ENCODE measurements at places on chromosomes 5 and 9. TPM values are rescaled to one million over a fixed set of nuclear protein-coding genes. Genes with fewer than 3 reads are reported as not detected.

Gene LTC4S
- 18.6 TPM for polyA plus RNA-seq

Gene POLR3G
- 0.52 TPM for polyA plus RNA-seq

Gene MIER3
- 4.3 TPM for polyA plus RNA-seq

Gene PCDHB12
- 0.72 TPM for polyA plus RNA-seq

Gene ARSI
- polyA plus RNA-seq = 0.25 TPM

Gene SPZ1
- not detected for polyA plus RNA-seq

Gene SHB
- 14.5 TPM for polyA plus RNA-seq

Gene SLC25A2
- polyA plus RNA-seq = 0.14 TPM

Gene KIF4B
- not detected for polyA plus RNA-seq

Gene PCDHGB1
- polyA plus RNA-seq = 1.3 TPM

- DNase-seq = no peak
Measured at GRCh38 chr9:17813798-17814197, 234.9 kb downstream of the SH3GL2 start.

- DNase-seq = no peak
Measured at GRCh38 chr9:111050819-111051218, 12.5 kb upstream of the LPAR1 start.

DNA sequence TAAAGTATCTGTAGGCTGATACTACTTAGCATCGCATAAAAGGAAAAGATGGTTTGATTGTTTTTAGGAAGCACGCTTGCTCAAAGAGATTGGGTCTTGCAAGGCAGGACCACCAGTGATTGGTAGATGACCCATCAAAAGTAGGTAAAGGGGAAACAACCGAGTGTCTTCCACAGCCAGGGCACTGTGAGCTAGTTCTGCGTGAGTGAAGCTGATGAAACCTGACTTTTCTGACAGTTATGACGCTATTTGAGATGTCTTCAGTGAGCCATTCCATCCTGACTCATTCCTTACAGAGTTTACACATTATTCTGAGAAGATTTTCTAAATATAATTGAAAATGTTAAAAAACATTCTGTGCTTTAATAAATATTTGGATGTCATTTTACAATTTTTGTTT, 49.7 kb downstream of the BASP1 start:
- DNase-seq = no peak

DNA sequence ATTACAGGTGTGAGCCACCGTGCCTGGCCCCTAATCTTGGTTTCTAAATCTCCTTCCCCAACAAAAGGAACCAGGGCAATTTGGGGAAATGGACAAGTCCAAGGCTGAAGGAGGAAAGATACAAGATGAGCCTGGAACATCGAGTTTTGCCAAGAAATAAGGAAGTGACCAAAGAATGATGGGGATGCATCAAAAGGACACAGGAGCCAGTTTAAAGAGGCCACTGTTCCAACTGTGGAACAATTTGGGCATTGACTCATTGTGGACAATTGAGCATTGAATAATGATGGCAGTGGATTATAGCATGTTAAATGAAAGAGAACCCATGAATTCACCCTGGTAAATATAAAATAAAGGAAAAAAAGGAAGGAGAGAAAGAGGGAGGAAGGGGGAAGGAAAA, 47.5 kb downstream of the DUSP1 start:
- no peak for DNase-seq

GRCh38 chr5:176770431-176770830, 39.9 kb upstream of the UNC5A start:
- no peak for DNase-seq

DNA sequence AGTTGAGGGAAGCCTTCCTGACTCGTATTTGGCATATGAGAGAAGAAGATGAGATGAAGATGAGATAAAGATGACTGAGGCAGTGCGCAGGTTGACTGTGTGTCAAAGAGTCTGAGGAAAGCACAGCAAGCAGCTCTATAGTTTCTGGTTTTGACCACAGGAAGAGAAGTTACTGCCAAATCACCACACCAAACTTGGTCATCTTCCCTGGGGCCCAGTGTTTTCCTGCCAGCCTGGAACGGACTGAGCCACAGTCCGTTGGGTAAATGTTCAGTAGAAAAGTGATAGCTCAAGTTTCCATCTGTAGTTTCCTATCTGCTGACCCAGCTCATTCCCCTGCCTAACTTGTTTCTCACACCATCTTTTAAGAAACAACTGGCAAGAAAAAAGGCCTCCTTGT, 80.7 kb upstream of the ADAMTS19 start:
- DNase-seq = no peak

DNA sequence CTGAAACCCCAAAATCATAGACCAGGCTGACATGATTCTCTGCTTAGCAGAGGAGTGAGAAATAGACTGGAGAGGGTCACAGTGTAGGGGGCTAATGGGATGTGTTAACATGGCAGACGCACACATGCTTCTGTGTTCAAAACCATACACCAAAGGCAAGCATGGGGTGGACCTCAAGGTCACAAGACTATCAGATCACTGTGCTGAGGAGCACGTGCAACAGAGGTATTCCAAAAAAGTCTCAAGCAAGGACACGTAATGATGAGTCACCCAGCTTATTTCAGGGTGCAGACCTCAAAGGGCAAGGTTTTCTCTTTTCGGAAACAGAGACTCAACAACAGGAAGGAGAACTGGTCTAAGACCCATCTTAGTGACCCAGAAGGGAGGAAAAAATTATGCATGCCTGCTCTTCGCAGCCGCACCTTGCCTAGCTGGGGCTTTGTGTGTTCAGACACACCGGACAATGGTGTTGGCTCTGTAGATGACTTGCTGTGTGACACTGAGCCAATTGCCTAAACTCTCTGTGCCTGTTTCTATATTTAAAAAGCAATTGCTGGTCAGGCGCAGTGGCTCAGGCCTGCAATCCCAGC, 20.3 kb downstream of the WHRN start:
- no peak for DNase-seq

DNA sequence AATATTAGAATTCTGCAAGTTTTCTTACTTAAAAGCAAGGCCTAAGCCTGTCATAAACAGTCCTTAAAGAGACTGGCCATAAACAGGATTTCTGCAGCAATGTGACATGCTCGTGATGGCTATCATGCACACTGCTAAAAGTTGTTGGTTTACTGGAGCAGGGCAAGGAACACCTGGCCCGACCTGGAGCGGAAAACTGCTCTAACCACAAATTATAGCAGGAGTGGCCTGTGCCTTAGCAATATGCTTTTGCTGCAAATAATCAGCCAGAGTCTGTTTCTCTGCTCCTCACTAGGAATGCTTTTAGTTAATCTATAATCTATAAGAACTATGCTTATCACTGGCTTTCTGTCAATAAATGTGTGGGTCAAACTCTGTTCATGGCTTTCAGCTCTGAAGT, 322.9 kb upstream of the RPS23 start:
- no peak for DNase-seq

DNA sequence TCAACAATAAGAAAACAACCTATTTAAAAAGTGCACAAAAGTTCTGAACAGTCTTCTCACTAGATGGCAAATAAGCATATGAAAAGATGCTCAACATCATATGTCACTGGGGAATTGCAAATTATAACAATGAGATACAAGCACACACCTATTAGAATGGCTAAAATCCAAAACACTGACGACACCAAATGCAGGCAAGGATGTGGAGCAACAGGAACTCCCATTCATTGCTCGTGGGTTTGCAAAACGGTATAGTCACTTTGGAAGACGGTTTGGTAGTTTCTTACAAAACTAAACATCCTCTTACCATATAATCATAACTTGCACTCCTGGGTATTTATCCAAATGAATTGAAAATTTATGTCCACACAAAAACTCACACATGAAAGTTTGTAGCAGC, 100.9 kb upstream of the TBC1D2 start:
- DNase-seq = no peak

DNA sequence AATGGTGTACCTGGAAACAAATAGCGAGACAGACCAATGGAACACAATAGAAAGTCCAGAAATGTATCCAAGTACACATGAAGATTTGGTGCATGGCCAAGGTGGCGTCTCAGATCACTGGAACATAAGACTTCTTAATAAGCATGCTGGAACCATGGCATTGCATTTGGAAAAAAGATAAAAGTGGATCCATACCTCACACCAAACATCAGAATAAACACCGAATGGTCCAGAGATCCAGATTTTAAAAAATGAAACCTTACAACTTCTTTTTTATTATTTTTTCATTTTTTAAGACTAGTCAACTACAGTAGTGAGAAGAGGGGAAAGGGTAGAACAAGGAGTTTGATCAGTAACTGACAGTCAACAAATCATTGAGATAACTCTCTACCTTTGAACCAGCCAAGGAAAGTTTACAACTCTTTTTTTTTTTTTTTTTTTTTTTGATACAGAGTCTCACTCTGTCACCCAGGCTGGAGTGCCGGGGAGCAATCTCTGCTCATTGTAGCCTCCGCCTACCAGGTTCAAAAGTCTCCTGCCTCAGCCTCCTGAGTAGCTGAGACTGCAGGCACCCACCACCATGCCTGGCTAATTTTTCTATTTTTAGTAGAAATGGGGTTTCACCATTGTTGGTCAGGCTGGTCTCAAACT, 8.8 kb upstream of the DUSP1 start:
- no peak for DNase-seq

DNA sequence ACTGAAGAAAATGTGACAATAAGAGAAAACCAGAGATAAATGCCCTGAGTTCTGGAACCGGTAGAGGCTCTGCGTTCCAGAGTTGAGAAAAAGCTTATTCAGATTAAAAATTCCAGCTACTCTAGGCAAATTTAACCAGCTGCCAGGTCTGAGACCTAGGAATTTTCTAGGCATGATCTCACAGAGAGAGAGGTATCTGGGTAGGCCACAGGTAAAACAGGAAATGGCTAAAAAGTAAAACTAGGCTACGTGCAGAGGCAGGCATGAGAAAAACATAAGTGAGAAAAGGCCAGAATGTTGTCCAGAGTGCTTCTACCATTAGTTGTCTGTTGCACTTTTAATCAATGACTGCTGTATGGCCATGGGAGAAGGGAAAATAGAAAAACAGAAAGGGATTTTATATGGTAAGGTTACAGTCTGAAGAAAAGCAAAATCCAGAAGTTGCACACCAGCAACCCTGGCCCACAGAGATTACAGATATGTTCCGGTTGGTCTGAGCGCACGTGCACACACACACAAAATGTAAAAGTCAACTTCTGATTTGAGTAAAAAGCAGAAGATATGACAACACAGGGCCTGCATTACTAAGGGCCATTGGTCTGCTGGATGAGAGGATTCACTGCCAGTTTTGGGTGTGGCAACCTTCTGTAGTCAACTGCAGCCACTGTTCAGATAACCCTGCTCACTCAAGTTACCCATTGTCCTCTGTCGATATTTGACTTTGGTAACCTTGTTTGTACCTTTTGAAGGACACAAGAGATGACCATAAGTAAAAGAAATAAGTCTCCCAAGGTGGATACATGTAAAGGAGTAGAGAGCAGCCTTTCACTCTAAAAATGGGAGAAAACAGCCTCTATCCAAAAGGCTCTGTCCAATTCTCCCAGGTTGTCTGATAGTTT, 266.0 kb downstream of the DTWD2 start:
- DNase-seq = no peak

GRCh38 chr9:113482991-113483675, 19.6 kb downstream of the RGS3 start:
- DNase-seq = no peak

GRCh38 chr5:6674421-6674820, 38.8 kb upstream of the TENT4A start:
- DNase-seq = no peak

- DNase-seq = no peak
Measured at GRCh38 chr5:120016717-120017382, 387.5 kb downstream of the FAM170A start.

DNA sequence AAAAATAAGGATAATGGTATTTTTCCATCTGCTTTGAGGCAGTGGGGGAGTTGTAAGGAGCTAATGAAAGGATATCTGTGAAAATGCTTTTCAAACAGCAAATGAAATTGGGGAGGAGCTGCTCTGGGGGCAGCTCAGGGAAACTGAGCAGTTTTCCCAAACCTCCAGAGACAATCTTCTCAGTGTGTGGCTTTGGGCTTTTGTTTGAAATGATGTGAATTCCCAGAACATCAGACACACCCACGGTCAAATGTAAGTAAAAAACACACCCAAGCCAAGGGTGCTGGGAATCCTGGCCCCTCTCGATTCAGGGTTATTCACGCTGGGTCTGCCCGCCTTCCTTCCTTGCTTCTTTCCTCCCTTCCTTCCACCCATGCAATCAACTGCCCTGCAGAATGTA, 512.6 kb downstream of the BNC2 start:
- no peak for DNase-seq

- DNase-seq = no peak
Measured at GRCh38 chr9:109193974-109194556, 27.0 kb upstream of the FRRS1L start.

- no peak for DNase-seq
Measured at GRCh38 chr9:89815061-89815902, 210.5 kb downstream of the GADD45G start.

DNA sequence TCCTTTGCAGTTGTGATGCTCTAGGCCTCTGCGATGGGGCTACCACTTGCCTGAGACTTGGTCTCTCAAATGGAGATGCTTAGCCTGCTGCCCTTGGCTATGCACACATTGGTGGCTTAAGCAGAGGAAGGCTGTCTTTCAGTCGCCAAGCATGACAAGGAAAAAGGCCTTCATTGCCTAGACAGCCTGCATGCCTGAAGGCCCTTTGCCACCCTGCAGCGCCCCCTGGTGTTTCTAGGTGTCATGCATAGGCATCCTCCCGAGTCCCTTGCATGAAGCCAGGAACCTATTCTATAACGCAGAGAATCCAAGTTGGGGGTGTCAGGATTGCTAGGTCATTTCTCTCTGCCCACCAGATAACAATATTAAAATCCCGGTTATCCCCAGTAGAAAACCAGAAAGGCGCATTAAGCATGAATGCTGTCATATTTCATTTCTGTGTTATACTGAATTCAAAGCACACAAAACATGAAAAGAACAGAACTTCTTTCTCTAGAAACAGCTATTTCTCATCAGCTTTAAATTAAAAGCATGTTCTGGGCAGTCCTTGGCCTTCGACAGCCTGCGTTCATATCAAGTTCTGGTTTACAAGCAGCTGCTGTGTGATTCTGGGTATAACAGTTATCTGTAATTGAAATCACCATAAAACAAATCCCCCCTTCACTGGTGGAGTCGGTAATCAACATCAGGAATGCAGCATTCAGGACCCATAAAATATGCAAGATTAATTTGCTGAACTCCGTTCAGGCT, 59.7 kb upstream of the TRPC7 start:
- DNase-seq = peak; percentile 68

GRCh38 chr5:174294891-174295620, 249.6 kb downstream of the NSG2 start:
- no peak for DNase-seq

- no peak for DNase-seq
Measured at GRCh38 chr5:71829206-71829605, 110.1 kb downstream of the CARTPT start.
